IMR-90 (cell line): ENCODE measurements at places on chromosomes 2 and 18. TPM values are rescaled to one million over a fixed set of nuclear protein-coding genes. Genes with fewer than 3 reads are reported as not detected.

GRCh38 chr2:28654663-28655320, 96.8 kb upstream of the PPP1CB start:
- DNase-seq, result no peak

- no peak for DNase-seq
Measured at GRCh38 chr18:49648811-49649210, 87.0 kb downstream of the LIPG start.

GRCh38 chr2:205865905-205866441, 183.7 kb downstream of the NRP2 start:
- no peak for DNase-seq

DNA sequence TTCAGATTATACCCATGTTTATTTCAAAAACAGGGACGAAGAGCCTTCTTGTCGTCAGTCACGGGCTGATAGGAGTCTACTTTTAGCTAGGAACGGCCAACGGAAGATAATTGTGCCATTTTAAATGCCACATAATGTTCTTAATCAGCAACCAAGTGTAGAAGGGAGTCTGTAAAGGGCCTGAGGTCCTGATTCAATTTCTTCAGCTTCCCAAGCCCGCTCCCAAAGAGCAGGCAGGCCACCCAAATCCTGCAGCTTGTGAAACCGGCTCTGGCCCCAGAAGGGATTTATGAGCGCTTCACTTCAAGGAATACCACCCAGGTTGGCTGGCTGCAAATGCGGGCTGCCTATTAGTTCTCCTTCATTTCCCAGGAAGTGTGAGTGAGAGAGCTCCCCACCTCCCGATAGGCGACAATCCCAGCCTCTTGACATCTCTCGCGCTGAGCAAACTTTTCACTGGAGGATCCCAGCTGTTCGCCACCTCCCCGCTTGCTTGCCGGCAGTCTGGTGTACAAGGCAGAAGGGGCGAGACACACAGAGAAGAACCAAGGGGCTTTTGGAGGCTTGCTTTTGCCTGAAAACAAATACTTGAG, 272.9 kb downstream of the CDH20 start:
- DNase-seq, result peak; percentile 39

Gene UGT1A8
- total RNA-seq, result not detected in 2 replicates

DNA sequence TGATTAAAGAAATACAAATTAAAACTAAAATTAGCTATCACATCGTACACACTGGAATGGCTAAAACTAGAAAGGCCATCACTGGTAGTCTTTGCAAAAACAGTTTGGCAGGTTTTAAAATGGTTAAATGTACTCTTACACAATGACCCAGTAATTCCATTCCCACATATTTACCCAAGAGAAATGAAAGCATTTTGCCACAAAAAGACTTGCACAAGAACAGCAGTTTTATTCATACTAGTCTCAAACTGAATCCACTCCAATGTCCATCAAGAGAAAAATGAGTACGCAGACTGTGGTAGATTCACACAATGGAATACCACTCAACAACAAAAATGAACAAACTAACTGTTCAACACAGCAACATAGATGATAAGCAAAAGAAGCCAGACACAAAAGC, 29.1 kb downstream of the SP140L start:
- peak; percentile 36 for DNase-seq

DNA sequence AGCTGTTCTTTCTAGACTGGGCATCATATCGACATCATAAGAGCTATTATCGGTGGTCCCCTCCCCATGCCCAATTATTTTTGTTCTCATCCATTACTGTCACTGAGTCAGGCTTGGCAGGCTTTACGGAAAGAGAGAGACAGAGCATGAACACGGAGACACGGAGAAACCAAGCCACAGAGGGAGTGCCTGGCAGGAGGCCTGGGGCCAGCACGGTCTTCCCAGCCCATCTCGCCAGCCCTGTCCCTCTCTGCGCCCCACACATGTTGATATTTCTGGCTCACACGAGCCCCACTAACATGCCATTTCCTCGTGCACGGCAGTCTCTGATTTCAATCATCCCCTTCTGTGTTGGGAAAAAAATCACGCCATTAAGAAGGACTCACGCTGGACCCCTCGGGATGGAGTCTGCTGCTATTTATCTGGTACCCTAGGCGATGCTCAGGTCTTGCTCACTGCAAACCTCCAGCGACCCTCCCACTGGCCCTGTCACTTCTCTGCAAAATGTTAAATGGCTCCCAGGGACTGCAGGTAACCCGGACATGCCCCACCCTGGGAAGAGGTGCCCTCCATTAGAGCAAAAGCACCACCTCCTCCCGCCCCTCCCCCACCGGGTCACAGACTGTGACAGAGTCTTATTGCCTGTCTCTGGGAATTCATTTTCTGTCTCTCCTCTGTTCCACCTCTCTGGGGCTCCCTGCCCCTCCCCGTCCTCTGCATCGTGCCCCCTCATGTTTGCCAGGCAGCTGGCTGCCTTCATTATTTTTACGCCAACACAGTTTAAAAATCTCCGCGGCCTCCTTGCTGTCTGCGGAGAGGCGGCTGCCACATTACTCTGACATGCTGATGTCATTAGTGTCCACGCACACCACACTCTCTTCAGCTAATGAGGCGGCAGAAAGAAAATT, 40.1 kb upstream of the GBX2 start:
- DNase-seq, result no peak

DNA sequence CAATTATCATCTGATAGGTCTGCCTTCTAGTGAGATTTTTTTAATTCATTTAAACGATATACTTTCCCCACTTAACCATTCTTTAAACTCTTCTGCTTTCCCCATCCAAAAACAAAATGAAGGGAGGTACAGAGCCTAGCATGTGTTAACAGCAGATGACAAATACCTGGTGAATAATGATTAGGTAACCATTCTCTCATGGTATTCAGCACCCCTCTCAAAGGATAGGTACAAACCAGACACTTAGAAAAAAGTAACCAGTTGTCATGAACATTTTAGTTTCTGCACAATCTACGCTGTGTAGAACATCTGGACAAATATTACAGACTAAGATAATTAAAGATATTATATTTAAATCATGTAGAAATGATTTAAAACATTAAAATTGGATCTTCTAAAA, 56.3 kb downstream of the DNAH7 start:
- no peak for DNase-seq

- no peak for DNase-seq
Measured at GRCh38 chr18:3541549-3542386, 91.8 kb downstream of the TGIF1 start.

GRCh38 chr2:14516844-14517243, 115.7 kb upstream of the LRATD1 start:
- DNase-seq, result peak; percentile 99
